ENCODE measurements at places on chromosomes 11 and 22.

DNA sequence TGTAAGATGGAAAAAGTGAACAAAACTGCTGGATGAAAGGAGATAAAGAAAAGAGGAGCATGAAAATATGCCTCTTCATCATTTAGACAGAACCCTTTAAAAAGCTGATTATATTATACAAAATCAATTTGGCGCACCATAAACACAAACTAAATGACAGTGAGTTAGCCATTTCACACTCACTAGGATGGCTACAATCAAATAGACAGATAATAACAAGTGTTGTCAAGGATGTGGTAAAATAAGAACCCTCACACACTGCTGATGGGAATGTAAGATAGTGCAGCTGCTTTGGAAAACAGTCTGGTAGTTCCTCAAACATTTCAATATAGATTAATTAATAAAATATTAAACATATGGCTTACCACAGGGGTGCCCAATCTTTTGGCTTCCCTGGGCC, 99.7 kb downstream of the CWF19L2 start:
- no peak for DNase-seq

- no peak for DNase-seq
Measured at GRCh38 chr22:41966607-41967240, 2.5 kb upstream of the SEPTIN3 start.

DNA sequence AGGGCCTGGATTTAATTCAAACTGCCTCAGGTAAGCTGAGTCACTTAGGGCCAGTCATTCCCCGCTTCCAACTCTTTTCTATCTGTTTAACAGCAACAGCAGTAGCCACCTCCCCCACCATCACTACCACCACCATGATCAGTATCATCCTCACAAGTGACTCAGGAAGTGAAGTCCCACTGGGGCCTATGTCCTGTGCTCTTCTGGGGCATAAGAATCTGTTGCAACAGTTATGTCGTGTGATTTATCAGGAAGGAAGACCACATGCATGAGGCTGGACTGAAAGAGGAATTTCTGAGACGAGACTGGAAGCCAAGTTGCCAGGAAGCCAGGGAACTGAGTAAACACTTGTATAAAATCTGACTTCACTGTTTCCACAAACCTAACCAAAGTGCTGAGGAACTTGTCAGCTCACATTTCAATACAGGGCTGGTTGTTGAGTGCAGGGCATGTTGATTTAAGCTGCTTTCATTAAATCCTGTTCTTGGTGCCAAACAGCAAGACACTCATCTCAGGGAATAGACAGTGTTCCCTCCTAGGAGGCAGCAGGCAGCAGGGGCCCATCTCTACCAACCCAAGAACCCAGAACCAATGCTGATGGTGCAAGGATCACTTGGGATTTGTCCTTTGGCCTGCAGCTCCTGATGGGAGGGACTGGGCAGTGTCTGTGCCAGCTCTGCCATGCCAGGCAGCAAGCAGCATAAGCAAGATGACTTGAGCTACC, 226.7 kb upstream of the NARS2 start:
- peak; percentile 65 for DNase-seq

- no peak for DNase-seq
Measured at GRCh38 chr11:117045956-117046355, 52.3 kb downstream of the SIK3 start.

- peak; percentile 51 for DNase-seq
Measured at GRCh38 chr11:64788321-64789215, 10.2 kb upstream of the SF1 start.

GRCh38 chr11:35662649-35663407, at the start of gene TRIM44:
Gene TRIM44 (plus strand): TSS chr11:35662775. CDS start chr11:35663112, 337 bp downstream.
- DNase-seq, result peak; percentile 86

DNA sequence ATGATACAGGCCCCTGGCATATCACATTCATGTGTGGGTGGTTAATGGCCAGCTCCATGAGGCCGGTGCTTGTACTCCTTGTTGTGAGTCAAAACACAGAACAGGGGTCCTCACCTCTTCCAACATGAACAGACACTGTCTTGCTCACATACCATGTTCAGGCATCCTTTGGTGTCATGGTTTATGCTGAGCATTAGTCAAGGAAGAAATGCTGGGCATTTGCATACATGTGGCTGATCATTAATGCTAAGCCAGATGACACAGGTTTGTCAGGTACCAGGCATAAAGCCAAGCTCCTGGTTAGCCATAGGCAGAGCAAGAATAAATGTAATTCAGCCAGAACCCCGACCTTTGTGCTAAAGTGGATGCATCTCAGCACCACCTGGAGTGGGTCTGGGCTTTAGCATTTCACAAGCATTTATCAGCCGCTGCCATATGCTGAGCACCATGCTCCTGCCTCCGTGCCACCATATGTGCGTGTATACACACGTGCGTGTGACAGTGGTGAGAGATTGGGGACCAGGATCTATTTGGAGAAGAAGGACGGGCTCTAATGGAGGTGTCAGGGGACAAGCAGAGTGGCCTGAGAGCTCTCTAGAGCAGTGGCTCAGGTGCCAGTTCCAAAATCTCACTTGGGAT, 55.0 kb downstream of the MICAL2 start:
- no peak for DNase-seq

DNA sequence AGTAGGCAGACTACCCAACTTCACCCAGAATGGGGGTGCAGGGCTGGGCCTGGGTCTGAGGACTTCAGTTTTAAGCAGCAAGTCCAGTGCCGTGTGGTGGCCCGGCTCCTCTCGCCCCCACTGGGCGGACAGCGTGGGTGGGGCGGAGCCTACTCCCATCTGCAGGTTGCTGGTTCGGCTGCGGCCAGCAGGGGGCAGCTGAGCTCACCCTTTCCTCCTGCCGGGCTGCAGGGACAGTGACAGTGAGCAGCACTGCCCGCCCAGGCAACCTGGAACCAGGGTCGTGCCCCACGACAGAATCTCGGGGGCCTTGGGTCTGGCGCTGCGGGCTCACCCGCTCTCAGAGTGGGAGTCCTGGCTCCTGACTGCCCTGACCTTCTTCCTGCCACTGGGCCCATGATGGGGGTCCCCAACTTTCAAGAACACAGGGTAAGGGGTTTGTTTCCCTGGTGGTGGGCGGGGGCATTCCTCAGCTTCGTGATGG, 6.2 kb upstream of the NEAT1 start:
- peak; percentile 97 for DNase-seq

DNA sequence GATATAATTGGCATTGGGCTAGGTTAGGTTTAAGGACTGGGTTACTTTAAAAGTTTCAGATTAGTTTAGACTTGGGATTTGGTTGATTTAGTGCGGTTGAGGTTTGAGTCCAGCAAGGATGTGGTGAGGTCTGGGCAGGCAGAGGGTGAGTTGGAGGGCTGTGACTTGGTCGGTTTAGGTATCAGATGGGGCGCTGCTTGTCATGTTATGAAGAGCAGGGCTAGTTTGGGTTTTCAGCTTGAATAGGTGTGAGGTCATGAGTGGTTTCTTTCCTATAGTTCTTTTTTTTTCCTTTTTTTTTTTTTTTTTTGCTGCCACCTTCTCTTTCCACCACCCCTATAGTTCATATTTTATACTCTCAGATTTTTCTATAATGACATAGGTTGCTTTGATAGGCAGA, 4.8 kb downstream of the CLCF1 start:
- no peak for DNase-seq

GRCh38 chr22:46958658-46959057, 196.2 kb downstream of the TBC1D22A start:
- DNase-seq, result no peak

- no peak for DNase-seq
Measured at GRCh38 chr22:32376681-32377080, 19.0 kb downstream of the RFPL3 start.

DNA sequence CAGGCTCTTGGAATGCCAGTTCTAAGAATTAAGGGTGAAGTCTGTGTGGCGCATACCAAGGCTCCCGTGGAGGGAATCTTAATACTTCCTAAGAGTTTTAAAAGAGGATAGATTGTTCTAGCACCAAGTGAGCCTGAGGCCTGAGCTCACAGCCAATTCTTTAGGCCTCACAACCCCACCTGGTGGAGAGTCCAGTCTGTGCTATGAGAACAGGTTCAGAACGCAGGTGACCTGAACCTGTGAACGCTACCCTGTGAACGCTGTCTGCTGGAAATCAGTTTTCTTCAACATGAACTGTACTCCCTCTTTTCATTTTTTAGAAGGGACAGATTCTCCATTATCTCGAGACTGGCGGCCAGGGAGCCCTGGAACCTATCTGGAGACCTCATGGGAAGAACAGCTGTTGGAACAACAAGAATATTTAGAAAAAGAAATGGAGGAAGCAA, 43.2 kb upstream of the DLAT start:
- DNase-seq, result peak; percentile 66

- no peak for DNase-seq
Measured at GRCh38 chr11:85724748-85725465, 38.9 kb upstream of the CCDC89 start.

GRCh38 chr11:28383456-28383855, 275.3 kb downstream of the METTL15 start:
- DNase-seq, result no peak

- DNase-seq, result no peak
Measured at GRCh38 chr11:124896821-124897391, 759 bp downstream of the ROBO4 start.

DNA sequence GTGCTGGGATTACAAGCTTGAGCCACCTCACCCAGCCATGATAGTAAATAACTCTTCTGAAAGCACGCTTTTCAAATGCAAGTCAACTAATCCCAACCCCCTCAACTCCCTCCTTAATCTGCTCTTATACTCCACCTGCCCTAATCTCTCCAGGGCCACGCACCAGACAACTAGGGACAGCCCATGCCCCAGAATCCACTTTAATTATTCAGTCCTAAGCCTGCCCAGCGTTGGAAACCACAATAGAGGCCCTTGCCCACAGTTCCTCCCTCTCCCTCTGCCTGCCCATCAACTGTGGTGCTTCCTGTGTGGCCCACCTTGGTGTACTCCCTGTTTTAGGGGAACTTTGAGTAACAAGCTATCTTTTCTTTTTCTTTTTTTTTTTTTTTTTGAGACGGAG, 2.7 kb upstream of the VPREB3 start:
- DNase-seq, result no peak

DNA sequence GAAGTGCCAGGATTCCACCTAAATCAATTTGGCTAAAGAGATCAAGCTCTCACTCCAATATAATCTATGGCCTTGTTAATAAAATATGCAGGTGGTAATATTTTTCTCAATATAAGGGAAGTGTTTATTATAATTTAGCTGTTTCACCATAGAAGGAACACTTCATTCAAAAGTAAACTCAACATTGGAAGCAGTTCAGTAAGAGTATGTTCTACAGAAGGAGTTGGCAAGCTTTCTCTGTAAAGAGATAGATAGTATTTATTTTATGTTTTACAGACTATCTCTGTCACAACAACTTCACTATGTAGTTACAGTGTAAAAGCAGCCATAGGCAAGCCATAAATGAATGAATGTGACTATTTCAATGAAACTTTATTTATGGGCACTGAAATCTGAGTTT, 313.6 kb upstream of the ANO3 start:
- DNase-seq, result no peak

- DNase-seq, result no peak
Measured at GRCh38 chr11:116558504-116559211, 214.1 kb downstream of the BUD13 start.

GRCh38 chr11:12092714-12093113, 17.7 kb upstream of the MICAL2 start:
- no peak for DNase-seq

- no peak for DNase-seq
Measured at GRCh38 chr22:35407362-35407761, 7.4 kb downstream of the MCM5 start.

DNA sequence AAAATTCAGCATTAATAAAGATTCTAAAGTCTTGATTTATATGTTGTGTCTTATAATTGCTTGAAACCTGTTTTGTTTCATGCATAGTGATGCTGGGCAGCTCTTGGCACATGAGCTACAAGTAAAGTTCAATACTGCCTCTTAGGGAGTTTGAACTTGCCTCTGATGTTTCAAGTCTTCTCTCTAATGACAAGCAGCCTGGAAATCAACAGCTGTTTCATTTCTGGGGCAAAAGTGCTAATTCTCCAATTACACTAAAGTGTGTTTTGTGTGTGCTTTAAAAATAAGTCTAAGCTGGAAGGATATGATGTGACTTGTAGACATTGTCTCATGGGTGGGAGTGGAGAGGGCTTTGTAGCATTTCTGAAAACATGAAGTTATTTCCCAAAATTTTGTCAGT, 23.7 kb upstream of the SESN3 start:
- no peak for DNase-seq

DNA sequence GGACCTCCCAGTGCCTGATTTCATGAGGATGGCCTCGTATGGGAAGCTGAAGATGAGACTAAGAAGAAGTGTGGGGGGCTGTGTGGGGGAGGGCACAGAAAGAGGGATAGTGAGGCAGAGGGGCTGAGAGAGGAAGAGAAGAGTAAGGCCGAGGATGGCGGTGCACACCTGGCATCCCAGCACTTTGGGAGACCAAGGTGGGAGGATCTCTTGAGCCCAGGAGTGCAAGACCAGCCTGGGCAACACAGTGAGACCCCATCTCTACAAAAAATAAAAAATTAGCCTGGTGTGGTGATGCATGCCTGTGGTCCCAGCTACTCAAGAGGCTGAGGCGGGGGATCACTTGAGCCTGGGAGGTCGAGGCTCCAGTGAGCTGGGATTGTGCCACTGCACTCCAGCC, 13.5 kb upstream of the EHD1 start:
- no peak for DNase-seq

GRCh38 chr11:116179401-116179800, 593.4 kb downstream of the BUD13 start:
- no peak for DNase-seq

DNA sequence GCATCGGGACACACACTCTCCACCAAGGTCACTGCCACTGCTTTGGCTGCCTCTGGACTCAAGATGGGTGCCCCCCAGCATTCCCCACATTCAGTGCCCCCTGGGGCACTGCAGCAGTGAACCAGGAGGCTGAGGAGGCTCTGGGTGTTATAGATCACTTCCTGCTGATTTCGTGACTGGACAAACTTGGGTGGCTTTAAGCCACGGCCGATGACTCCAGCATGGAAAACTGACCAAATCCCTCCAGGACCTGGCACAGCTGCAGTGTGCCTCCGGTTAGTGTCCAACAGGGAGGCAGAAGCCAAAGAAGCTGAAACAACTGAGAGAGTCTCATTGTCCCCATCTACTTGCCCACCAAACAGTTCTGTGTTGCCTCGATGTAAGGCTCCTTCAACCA, 1.2 kb upstream of the GANAB start:
- no peak for DNase-seq

GRCh38 chr22:29102300-29102699, 29.5 kb downstream of the KREMEN1 start:
- no peak for DNase-seq

GRCh38 chr11:70544774-70545609, 146.7 kb downstream of the CTTN start:
- no peak for DNase-seq

- no peak for DNase-seq
Measured at GRCh38 chr11:68331338-68331947, 19.1 kb downstream of the LRP5 start.
